Activated CD4-positive, alpha-beta T cell treated with anti-CD3 and anti-CD28 coated beads for 36 hours (primary cell): ENCODE measurements at places on chromosomes 11 and 22.

DNA sequence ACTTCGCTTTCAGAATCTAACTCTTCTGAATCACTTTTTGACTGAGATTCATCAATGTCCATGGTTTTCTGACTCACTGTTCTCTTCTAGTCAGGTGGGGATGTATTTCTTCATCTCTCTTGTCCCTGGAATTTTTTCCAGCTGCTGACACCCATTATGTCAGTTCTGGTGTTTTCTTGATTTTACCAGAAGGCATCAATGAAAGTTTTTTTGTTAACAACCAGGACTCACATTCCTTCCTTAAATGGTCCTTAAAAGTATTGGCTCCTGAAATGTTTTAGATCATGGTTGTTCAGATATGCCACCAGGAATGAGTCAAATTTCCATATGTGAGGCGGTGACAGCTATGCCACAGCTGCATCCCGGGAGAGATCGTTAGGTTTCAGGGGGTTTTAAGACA is 12.9 kb downstream of the MICAL2 start:
- no peak for DNase-seq

DNA sequence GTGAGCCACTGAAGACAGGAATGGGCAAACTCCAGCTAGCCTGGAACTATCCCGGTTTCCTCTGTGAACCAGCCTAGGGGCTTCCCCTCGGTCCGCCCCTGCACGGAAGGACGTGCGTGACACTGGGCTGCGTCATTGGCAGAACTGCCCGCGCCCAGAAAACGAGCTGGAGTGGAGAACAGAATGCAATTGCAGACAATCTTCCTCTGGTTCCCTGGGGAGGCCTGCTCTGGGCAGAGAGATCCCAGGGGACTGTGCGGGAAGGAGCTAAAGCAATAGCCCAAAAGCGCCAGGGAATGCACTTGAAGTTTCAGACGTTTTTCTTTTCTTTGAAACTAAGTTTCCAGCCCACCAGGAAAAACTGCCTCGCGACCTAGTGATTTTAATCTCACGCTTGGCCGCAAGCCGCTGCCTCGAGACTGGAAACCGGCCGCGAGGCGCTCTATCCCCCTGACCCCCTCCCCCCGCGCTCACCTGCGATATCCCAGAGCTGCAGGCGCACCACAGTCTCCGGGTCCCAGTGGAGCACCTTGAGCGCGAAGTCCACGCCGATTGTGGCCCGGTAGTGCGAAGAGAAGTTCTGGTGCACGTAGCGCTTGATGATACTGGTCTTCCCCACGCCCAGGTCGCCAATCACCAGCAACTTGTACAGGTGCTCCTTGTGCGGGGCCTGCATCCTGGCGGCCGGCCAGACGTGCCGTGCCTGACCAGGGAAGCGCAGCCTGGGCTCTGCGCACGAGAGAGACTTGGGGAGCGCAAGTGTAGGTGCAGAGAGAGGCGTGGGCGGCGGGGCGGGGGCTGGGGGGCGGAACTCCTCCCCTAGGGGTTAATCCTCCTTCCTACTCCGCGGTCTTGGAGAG is at the start of gene RAB38:
Gene RAB38 (minus strand): TSS at position 735 of the 860 bp plus-strand sequence. CDS start 59 bp downstream, at position 676.
- DNase-seq, result peak; percentile 83

DNA sequence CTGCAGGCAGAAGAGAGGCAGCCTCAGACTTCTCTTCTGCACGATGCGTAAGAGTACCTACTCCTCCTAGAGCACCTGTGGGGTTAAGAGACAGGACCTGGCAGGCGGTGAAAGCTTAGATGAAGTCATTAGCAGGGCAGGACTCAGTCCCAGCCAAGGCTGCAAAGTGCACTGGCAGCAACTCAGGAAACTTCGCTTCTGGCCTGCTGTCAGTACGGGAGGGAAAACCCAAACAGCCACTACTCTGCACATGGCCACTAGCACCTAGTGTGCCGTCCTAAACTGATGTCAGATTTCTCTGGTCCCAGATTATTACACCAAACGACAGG is 8.8 kb upstream of the KLHL35 start:
- DNase-seq, result no peak

DNA sequence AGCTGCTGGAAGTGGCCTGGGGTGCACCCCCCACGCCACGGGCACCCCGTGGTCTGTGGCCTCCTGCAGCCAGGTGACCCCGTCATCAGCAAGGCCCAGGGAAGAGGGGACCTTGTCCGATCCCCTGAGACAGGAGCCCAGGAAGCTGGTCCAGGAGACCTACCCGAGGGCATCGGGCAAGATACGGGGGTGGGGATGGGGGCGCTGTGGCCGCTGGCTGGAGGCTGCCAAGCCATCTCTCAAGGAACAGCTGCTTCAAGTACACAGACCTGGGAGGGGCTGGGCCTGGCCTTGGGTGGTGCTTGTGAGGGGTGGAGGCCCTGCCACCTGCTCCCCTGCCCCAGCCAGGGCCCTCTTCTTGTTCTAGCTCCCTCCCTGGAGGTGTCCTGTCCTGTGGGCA is 1272.1 kb downstream of the BRD1 start:
- DNase-seq, result no peak

DNA sequence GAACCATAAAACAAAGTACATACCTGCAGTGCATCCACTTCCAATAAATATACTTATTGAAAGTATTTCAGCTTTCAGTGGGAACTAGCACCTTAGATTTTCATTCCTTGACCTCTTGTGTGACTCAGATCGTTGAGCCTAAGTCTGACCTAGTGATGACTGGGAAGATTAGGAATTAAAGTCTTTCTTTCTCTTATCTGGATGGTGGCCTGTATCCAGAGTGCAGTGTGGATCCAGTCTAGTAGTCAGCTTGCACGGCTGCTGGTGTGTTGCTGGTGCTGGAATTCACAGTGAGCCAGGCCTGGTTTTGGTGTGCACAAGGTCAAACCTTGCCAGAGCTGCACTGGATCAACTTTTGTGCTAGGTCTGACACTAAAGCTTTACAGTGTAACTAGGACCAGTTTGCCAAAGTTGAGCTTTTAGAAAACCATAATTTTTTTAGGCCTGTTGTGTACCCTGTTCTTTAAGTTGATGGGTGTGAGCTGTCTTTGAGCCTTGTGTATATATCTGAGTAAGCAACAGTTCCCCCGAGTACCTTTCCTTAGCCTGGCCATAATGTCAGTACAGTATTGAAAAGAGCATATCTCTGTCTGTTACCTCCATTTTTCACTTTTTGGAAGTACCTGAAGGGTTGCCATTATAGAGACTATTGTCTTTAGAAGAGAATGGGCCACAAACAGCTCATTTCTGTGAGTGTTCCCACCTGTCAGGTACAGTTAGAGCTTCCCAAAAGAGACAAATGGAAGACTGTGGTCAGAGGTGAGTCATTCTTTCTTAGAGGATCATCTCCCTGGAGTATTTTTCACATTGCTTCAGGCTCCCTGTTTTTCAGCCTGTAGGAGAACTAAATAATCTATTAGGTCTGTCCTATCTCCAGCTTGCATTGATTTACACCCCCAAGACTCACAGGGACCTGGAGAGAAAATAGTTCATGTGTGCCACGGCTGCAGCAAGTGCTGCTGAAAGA is 89.8 kb downstream of the ALX4 start:
- DNase-seq, result no peak

DNA sequence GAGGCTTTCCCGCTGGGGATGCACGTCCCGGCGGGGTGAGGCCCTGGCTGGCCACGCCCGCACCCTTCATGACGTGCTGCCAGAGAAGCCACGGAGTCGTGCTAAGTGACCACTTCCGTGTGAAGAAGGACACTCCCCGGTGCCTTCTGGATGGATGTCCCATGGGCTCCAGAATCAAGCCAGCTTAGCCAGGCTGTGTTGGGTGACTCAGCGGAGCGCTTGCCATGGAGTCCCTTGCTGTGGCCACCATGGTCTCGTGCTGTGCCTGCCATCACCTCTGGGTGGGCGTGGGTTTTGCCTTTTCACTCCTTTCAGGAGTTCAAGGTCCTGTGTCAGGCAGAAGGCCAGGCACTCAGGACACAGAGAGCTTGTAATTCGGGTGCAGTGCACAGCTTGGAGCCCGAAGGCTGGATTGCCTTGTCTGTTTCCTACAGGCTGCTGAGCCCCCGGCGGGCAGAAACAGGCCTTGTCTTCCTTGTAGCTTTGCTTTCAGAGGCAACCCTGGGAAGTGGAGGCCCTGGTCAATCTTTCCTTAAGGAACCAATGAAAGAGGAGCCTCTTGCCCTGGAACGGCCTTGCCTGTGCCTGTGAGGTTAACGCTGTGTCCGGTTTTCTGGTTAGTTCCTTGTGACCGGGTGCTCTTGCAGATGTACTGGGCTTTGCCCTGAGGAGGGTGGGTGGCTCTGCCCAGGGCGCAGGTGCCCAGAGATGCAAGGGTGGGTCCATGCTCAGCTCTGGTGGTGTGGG is 268.6 kb downstream of the TBC1D22A start:
- no peak for DNase-seq
